ENCODE measurements at places on chromosomes 7 and 10.

DNA sequence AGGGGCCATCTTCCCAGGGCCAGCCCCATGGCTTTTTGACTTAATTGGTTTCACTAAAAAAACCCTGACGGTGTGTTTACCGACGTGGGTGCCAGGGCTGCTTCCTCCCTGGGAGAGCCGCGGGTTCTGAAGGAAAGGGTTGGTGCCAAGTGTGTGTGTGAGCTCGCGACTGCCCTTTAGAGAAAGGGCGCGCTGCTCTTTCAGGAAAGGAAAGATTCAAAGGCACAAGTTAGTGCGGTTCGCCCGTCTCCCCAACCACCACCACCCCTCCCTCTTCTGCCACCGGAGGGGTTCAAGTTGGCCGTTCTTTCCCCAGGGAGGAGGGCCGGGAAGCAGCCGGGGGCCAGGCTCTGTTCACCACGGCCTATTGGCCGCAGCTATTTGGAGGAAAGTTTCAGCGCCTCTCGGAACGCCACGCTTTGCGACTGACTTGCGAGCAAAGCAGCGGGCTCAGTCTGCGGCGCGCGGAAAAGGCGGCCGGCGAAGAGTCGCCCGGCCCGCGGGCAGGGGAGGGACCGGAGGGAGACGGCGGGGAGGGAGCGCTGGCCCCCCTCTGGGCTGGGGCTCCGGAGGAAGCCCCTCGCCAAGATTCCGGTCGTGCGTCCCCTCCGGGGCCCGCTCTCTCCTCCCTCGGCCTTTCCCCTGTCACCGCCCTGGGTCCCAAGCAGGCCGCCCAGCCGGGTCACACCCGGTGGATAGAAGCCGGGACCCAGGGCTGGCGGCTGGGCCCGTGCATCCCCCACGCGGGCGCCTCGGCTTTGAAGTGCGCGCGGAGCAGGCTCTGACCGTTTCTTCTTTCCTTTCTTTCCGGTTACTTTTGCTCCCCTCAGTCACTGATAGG is 165.9 kb upstream of the PPP1R3A start:
- peaks cover 51% of the 10 kb centered on the region for H3K27me3 ChIP-seq
- H3K4me3 ChIP-seq: peak overlapping the region; percentile 59
- H3K4me1 ChIP-seq: peaks cover 21% of the 10 kb centered on the region
- peak; percentile 74 for DNase-seq
- H3K36me3 ChIP-seq: no peaks in the 10 kb centered on the region

DNA sequence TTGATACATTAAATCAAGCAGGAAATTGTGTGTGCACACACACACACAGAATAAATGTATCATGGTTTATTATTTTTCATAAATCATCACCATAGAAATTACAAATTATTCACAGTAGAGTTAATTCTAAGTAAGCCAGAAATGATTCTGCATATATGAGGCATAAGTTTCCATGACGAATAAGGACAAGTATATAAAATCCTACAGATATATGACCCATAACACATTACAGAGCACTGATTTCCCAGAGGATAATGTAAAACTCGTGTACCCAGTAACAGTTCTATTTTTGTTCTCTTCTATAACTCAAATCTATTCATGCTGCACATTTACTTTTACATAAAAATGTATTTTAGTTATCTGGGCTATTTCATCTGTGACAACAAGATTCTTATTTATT is 169.7 kb downstream of the LRRTM3 start:
- no peak overlapping the region for H3K4me3 ChIP-seq
- H3K36me3 ChIP-seq: no peaks in the 10 kb centered on the region
- no peaks in the 10 kb centered on the region for H3K4me1 ChIP-seq
- H3K27me3 ChIP-seq: no peaks in the 10 kb centered on the region

DNA sequence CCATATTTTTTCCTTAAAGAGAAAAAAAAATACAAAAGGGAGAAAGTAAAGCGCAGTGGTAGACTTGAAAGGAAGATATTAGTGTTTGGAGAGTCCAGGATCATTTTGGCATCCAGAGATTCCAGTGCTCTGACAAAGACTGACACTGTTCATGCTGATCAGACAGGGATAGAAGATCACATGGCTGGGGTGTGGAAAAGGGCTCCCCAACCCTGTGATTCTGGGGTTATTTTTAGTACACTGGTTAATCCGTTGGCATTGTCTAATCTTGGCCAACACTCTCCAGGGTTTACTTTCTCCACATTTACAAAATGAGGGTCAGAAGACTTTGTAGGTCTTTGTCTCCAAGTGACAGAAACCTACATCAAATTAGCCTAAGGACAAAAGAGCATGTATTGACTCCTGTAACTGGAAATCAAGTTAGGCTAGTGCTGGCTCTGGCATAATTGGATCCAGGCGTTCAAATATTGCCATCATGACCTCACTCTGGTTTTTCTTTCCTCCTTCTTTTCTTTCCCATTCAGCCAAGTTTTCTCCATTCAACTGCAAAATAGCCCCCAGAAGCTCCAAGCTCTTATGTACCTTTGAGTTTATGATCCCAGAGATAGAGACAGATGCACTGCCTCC is 181.6 kb downstream of the PHTF2 start:
- no peaks in the 10 kb centered on the region for H3K4me1 ChIP-seq
- H3K36me3 ChIP-seq: no peaks in the 10 kb centered on the region
- DNase-seq: no peak
- no peaks in the 10 kb centered on the region for H3K27me3 ChIP-seq
- H3K27ac ChIP-seq: no peak overlapping the region
- H3K4me3 ChIP-seq: no peak overlapping the region

DNA sequence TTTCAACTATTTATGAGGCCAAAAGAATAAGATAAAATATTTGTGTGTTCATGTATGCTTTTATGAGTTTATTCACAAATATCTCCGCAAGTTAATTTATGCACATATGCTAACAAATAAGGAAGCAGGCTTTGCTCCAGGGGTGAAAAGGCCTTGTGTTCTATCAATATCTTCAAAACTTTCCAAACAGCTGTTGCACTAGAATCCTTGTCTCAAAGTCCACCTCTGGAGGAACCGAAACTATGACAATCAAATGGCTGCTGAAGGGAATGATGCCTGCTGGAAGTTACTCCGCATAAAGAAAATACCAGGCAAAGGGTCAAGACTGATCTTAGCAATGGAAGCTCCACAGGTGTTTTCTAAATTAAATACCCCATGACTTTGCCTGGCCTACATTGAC is 145.0 kb upstream of the GHITM start:
- no peaks in the 10 kb centered on the region for H3K36me3 ChIP-seq
- no peak overlapping the region for H3K27ac ChIP-seq
- DNase-seq: no peak
- no peaks in the 10 kb centered on the region for H3K4me1 ChIP-seq
- H3K4me3 ChIP-seq: no peak overlapping the region

- H3K4me3 ChIP-seq: no peak overlapping the region
- peaks cover 6% of the 10 kb centered on the region for H3K36me3 ChIP-seq
- no peaks in the 10 kb centered on the region for H3K27me3 ChIP-seq
- H3K4me1 ChIP-seq: peaks cover 11% of the 10 kb centered on the region
- H3K27ac ChIP-seq: no peak overlapping the region
Observed at GRCh38 chr7:1092161-1092632, 4.3 kb downstream of the GPER1 start.

- no peaks in the 10 kb centered on the region for H3K36me3 ChIP-seq
- no peak for DNase-seq
- no peak overlapping the region for H3K27ac ChIP-seq
Observed at GRCh38 chr10:16905320-16905719, 88.1 kb upstream of the RSU1 start.

DNA sequence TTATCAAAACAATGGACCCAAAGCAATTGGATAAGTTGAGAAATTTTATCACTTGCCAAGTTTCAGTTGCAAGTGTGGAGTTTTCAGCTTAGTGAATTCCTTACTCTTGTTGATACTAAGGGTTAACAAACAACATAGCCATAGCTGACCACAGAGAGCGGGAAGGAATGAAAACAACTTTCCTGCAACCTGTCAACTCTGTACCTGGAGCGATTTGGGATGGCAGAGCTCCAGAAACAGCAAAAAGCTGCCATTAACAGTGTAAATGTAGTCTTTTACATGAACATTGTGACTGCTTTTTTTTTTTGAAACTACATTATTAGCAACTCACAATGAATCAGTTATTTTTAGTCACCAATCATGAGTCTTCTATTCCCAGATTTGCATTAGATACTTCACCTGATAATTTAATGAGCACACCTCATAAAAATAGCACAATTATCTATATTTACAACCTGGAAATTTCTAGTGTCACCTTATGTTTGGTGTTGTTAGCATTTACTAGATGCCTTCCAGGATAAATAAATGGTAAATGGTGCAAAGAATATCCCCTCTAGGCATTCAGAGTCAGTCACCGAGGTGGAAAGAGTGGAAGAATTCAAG is 47.6 kb upstream of the RAPGEF5 start:
- H3K27me3 ChIP-seq: no peaks in the 10 kb centered on the region
- H3K4me1 ChIP-seq: no peaks in the 10 kb centered on the region
- no peak for DNase-seq
- no peak overlapping the region for H3K27ac ChIP-seq
- no peak overlapping the region for H3K4me3 ChIP-seq

DNA sequence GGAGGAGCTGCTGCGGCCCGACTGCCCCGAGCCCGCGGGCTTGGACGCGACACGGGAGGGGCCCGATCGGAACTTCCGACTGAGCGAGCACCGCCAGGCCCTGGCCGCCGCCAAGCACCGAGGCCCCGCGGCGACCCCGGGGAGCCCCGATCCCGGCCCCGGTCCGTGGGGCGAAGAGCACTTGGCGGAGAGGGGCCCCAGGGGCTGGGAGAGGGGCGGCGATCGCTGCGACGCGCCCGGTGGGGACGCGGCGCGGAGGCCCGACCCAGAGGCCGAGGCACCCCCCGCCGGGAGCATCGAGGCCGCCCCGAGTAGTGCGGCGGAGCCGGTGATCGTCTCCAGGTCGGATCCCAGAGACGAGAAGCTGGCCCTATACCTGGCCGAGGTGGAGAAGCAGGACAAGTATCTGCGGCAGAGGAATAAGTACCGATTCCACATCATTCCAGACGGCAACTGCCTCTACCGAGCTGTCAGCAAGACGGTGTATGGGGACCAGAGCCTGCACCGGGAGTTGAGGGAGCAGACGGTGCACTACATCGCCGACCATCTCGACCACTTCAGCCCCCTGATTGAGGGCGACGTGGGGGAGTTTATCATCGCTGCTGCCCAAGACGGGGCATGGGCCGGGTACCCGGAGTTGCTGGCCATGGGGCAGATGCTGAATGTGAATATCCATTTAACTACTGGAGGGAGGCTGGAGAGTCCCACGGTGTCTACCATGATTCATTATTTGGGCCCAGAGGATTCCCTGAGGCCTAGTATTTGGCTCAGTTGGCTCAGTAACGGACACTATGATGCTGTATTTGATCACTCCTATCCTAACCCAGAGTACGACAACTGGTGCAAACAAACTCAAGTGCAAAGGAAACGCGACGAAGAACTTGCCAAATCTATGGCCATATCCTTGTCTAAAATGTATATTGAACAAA is 1.4 kb downstream of the OTUD1 start:
- no peaks in the 10 kb centered on the region for H3K27me3 ChIP-seq
- H3K36me3 ChIP-seq: no peaks in the 10 kb centered on the region
- peak; percentile 76 for DNase-seq

GRCh38 chr7:44590910-44591309 is 8.9 kb upstream of the TMED4 start:
- H3K27ac ChIP-seq: no peak overlapping the region
- H3K36me3 ChIP-seq: no peaks in the 10 kb centered on the region
- peaks cover 3% of the 10 kb centered on the region for H3K4me1 ChIP-seq

- no peak for DNase-seq
- no peak overlapping the region for H3K27ac ChIP-seq
- no peak overlapping the region for H3K4me3 ChIP-seq
- no peaks in the 10 kb centered on the region for H3K27me3 ChIP-seq
- no peaks in the 10 kb centered on the region for H3K36me3 ChIP-seq
Observed at GRCh38 chr7:6316226-6316625, 43.8 kb upstream of the CYTH3 start.

- no peak overlapping the region for H3K4me3 ChIP-seq
- H3K36me3 ChIP-seq: peaks cover 8% of the 10 kb centered on the region
- DNase-seq: no peak
- peaks cover 3% of the 10 kb centered on the region for H3K4me1 ChIP-seq
- no peak overlapping the region for H3K27ac ChIP-seq
- H3K27me3 ChIP-seq: no peaks in the 10 kb centered on the region
Observed at GRCh38 chr7:156722043-156722826, 81.7 kb downstream of the RNF32 start.

DNA sequence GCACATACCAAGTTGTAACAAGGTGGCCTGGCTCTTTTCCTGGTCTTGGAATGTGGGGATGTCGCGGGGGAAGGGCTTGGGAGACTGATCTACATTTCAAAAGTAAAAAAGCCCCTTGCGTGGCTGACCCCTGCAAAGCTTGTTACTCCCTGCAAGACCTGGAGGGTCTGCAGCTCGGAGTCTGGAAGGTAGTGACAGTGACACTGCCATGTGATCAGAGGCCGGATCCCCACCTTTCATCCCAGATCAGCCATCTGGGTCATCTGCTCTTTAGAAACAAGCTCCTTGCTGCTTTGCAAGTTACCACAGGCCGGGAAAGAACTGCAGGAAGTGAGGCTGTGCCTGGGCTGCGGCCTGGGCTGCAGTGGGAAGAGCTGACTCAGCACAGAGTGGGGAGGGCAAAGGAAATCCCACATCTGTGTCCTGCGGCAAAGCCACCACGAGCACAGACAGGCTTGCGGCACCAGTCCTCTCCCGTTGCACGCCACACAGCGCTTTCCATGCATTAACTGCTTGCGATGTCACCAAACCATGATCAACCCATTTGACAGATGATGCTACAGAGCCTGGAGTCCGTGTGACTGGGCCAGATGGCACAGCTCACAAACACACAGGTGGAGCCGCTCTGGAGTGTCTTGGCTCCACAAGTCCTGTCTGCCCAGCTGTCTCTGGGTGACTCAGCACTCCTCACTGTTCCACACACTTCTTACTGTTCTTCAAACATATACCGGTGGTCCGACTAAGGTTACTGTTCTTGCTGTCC is 97.7 kb downstream of the SH3PXD2A start:
- peaks cover 52% of the 10 kb centered on the region for H3K4me1 ChIP-seq
- H3K27me3 ChIP-seq: no peaks in the 10 kb centered on the region
- no peak overlapping the region for H3K4me3 ChIP-seq
- H3K27ac ChIP-seq: peak overlapping the region; percentile 58
- DNase-seq: no peak

- peaks cover 11% of the 10 kb centered on the region for H3K27me3 ChIP-seq
- no peaks in the 10 kb centered on the region for H3K4me1 ChIP-seq
- no peaks in the 10 kb centered on the region for H3K36me3 ChIP-seq
Observed at GRCh38 chr7:3294432-3295100, 6.5 kb upstream of the SDK1 start.
